ENCODE measurements at places on chromosomes 4 and X.

DNA sequence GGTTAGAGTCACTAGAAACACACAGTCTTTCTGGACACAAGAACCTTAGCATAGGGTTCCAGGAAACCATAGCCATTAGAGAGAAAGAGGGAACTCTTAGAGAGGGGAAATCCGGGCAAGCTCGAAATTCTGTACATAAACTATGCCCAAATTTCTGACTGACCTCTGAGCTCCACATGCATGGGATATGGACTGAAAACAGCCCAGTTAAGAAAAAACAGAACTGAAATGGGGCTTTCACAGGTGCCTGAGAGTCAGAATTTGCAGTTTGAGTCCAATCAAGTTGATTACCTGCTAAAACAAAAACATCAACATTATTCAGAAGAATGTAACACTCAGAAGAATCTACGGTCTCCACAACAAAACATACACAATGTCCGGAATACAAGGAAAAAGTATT, 13.1 kb downstream of the DCHS2 start:
- no peak for DNase-seq

DNA sequence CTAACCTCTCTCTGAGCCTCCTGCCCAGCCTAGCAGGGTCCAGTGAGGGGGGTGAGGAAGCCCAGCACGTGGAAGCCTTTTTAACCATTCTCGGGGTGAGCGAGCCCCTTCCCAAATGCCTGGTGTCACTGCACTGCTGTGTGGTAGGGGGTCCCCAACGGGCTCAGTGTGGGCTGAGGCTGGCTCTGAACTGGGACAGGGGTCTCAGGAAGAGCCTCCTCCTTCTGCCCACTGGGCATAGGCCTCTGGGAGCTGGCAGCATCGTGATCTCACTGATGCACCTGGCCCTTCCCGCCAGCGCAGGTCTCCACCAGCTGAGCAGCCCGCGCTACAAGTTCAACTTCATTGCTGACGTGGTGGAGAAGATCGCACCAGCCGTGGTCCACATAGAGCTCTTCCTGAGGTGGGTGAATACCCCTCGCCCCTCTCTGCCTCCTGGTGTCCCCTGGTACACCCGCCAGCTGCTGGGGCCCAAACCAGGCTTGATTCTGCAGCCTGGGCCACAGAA, 12.6 kb downstream of the HTRA3 start:
- no peak for DNase-seq

DNA sequence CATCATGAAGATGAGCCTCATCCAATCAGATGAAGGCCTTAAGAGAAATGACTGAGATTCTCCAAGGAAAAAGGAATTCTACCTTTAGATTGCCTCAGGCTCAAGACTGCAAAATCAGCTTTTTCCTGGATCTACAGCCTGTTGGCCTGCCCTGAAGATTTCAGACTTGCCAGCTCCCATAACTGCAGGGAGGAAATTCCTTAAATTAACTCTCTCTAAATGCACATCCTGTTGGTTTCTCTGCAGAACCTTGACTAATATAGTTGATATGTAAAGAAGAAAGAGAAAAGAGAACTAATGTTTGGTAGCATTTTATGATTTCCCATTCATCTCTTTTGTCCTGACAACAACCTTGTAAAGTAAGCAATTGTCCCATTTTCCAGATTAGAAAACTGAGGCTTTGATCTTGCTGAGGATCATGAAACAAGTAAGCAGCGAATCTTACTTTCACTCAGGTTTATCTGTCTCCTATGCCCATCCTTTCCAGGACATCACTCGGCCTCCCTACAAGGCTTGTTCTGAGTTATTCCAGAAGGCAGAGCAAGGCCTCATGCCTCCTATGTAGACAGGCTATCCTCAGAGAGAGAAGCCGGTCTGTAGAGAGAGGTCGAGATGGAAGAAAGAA, 115.0 kb upstream of the LDB2 start:
- DNase-seq = no peak

DNA sequence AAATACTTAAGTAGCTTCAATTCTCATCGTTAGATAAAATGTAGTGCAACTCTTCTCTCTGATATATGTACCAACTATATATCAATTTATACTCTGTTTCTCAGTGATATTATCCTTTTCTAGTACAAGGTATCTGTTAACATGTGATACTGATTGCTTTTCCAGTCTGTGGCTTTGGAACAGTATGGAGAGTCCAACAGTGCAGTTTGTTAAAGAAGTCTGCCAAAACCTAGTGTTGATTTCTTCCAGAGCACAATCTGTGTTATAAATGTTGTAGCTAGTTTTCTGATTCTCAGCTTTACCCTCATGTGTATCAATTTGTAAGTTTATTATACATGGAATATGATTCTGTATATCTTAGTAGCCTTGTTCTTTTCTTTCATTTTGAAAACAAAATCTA, 465.0 kb downstream of the IL15 start:
- no peak for DNase-seq

DNA sequence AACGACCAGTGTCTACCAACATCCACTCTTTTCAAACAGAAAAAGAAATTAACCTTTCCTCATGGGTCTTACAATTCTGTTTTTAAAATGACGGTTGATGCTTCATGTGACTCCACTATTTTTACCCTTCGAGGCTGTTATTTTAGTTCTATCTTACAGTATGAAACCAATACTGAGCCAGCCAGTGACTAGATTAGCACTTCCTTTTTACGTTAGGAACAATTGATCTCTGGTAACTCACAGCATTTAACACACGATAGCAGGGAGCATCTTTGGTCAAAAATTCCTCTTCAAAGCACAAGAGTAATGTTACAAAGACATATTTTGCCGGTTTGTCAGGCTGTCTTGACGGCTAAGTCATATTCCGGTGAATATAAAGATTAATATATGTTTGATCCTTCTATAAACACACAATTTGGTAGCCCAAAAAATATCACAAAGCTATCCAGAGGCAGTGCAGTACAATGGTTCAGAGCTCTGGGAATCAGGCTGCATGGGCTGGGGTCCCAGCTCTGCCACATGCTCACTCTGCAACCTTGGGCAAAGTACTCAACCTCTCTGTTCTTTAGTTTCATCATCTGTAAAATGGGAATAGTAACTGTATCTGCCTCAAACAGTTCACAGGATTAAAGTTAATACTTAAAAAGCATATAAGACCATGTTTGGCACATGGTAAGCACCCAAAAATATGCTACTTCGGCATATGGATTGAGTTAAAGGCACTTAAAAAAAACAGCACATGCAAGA, 62.9 kb upstream of the TXK start:
- no peak for DNase-seq
